NCI-H2227 treated with DMSO at 0.1 percent for 48 hours (cell line): ENCODE measurements at places on chromosomes 13 and 19.
A peak's percentile ranks its signal among the peaks of the same experiment; 100 is the strongest.

DNA sequence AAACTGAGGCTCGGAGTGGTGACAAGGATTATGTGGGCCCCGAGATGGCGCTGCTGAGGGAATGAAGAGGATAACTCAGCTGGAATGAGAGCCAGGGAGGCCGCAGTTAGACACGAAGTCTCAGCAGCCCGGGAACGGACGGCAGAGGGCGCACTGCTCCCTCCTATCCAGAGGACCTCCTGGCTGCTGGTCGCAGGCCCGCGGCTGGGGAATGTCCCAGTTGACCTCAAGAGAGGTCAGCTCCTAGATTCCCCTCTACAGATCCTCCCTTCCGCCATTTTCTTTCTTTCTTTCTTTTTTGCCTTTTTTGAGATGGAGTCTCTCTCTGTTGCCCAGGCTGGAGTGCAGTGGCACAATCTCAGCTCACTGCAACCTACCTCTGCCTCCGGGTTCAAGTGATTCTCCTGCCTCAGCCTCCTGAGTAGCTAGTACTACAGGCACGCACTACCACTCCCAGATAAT is 24.1 kb upstream of the ASPDH start:
- peak; percentile 29 for DNase-seq

DNA sequence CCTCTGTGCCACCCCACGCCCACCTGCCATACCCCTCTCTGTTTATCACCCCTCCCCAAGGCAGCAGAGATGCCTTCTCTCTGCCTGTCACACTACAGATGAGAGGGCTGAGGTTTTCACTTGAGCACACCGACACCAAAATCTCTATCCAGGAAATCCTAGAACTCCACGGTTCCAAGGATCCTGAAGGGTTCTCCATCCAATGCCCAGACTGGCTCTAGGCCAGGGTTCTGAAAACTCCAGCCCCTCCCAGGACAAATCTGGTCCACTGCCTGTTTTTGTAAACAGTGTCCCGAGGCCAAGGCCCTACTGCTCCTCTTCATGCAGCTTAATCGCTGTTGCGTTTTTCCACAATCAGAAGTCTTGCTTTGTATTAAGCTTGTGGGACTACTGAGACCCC is 20.1 kb downstream of the TLE2 start:
- no peak for DNase-seq

DNA sequence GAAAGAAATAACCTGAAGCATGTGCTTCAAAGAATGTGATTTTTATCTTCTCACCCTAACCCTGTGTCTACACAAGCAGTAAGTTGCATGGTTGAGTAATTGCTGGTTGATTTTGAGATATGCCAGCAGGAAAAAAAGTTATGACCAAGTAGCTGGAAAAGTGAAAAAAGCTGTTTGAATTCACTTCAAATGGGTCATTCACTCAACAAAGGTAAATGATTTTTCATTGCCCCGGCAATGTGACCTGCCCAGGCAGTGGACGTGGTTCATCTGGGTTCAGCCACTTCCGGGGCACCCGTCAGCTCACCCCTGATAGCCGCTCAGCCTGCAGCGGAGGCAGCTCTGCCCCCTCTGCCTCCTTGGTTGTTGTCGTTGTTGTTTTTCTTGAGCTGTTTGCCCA is 18.5 kb downstream of the TNFRSF19 start:
- no peak for DNase-seq

DNA sequence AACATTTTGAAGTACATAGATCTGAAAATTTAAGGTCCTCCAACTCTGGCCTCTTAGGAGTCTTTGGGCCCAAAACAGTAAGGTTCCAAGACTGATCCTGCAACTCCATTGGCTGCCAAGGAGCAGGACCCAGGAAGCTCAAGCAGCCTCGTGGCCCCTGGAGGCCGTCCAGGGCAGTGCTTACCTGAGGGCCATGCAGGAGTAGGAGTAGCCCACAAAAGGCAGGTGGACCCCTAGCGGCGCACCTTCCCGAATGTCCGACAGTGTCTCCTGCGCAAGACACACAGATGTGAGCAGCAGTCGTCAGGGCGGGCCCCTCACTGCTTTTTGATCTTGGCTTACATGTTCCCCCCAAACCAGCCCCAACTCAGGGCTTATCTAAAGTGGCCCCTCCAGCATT is 5.7 kb upstream of the SIX5 start:
- no peak for DNase-seq

DNA sequence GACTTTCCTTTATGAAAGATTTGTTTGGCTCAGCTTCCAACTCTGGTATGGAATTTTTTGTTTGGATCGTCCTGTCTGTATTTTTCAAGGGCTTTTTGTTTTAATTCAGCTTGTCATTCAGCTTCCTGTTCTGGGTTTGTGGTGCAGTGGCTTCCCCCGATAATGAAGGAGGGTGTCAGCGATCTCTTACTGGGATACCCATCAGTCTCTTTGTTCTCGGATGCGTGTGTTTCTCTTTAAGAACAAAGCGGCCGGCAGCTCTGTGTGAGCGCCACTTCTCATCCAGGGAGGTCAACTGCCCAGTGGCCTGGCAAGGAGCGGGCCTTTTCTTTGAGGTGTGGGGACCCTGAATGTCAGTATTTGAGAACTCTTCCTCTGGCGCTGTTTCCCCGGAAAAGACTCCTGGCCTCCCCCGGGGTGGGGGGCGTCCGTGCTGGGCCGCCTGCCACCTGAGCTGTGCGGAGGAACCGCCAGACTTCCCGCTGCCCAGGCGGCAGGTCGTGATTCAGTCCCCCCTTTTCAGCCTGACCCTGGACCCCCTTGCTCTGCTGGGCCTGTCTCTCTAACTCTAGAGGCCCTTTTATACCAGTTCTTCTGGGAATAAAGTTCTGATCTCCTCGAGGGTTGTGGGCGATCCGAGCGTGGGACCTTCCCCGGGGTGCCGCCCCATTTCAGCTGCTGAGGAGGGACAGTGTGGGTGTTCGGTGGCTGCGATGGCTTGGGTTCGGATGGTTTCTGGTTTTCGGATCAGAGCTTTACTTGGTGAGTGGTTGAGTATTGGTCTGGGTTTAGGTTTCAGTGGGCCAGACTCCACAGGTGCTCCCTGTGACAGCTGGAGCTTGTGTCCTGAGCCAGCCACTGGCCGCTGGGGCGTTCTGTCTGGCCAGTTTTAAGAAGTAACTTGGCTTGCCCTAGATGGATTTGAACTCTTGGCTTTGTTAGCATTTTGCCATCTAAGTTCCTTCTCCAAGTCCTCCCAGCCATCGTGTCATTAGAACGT is 3.4 kb downstream of the SF3A2 start:
- DNase-seq: no peak

GRCh38 chr19:5978606-5979552 is 939 bp upstream of the RANBP3 start:
- no peak for DNase-seq

- no peak for DNase-seq
These were observed 26.8 kb upstream of the TINCR start for GRCh38 chr19:5594521-5594950.

DNA sequence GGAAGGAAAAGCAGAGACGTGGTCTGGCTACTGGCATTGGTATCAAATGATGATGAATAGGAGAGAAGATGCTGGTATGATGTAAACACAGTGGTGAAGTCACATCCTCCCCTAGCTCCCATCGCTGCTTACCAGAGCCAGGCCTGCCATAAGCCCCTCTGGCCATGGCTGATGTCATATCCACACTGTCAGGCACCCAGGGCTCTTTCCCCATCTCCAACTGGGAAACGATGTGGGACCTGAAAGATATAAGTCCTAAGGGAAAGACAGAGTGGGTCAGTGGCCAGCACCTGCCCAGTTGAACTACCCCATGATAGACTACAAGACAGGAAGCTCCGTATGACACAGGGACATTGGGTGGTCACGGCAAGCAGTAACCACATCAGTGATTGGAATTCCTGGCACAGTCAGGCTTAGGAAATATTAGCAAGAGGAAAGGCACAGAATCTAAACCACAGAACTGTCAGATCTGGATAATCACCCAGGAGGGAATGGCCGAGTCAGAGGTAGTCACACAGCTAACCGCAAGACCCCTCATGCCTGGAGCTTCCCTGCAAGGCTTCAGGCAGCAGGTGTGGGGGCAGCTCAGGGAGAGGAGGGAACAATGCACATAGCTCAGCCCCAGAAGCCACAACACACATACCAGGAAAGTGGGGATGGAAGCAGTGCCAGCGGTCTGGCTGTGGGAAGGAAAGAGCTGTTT is 3.8 kb downstream of the ZNF792 start:
- no peak for DNase-seq

DNA sequence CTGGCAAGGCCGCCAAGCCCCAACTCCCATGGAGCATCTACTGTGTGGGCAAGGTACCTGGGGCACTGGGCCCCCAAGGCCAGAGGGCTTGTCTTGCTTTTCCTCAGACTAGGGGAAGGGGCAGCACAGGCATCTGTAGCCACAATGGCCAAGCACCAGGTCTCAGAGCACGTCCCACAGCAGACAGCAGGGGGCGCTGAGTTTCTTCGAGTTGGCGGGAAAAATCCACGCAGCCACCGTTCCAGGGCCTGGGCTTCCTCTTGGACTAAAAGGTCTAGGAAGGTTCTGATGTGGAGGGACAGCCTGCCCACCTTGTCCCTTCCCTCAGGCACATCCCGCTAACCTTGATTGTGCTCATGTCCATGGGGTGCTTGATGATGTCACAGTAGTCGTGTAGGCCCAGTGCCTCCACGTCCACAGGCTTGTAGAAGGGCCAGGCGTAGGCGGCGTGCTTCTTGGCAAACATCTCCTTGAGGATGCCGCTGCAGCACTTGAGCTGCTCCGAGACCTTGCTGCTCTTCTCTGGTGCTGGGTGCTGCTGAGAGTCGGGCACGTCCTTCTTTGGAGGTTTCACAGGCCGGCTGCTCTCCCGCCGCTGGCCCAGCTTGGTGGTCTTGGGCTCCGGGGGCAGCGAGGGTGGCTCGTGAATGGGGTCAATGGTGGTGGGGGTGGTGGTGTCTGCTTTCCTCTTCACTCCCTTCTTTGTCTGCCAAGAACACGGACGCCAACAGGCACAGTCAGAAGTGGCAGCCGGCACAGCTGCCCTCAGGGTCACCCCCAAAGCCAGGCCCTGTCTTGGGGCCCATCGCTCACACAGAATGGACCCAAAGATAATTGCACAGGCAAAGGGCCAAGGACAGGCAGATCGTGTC is 32.0 kb upstream of the EPHX3 start:
- no peak for DNase-seq

- no peak for DNase-seq
These were observed 5.3 kb upstream of the DOCK9 start for GRCh38 chr13:98983182-98983581.

- DNase-seq: no peak
These were observed 70.7 kb upstream of the TSHZ3 start for GRCh38 chr19:31419871-31420445.

DNA sequence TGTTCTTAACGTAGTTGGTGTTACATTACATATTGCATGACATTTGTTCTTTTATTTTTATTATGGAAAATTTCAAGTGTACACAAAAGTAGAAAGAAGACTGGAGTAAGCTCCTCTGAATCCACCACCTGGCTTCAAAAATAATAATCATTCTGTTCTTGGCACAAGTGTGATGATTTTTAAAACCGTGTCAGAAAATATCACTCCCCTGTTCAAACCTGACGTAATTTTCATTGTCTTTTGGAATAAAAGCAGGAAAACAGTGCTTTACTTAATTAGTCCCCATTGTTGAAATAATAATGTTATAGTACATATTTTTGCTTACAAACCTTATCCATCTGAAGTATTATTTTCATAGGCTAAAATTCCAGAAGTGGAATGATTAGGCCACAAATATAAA is 41.3 kb upstream of the SCEL start:
- no peak for DNase-seq

GRCh38 chr13:46289260-46289955 is 77.7 kb downstream of the LRRC63 start:
- no peak for DNase-seq

- no peak for DNase-seq
These were observed 232.7 kb downstream of the TUBA3C start for GRCh38 chr13:18948664-18949488.

- no peak for DNase-seq
These were observed 467.8 kb upstream of the ARGLU1 start for GRCh38 chr13:107035778-107036177.

DNA sequence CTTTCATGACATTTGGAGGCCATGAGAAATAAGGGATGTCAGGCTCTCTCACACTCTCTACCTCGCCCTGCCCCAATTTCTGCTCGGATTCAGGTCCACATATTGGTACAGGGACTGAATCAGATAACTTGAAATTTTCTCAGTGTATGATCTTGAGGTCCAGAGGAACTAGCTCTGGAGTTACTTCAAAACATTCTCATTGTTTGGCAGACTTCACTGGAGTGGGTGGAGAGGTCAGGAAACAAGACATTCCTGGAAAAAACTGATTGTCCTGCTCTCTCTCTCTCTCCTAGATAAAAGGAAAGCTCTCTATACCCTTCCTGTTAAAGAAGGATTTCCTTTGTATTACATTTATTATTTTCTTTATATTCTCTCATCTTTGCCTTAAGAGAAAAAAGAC is 428.1 kb upstream of the DACH1 start:
- no peak for DNase-seq

- DNase-seq: no peak
These were observed 42.2 kb upstream of the VSTM2B start for GRCh38 chr19:29483641-29483920.

GRCh38 chr13:110229905-110230563 is 76.9 kb downstream of the COL4A1 start:
- no peak for DNase-seq

- DNase-seq: no peak
These were observed 16.1 kb upstream of the MADCAM1 start for GRCh38 chr19:480016-480855.

DNA sequence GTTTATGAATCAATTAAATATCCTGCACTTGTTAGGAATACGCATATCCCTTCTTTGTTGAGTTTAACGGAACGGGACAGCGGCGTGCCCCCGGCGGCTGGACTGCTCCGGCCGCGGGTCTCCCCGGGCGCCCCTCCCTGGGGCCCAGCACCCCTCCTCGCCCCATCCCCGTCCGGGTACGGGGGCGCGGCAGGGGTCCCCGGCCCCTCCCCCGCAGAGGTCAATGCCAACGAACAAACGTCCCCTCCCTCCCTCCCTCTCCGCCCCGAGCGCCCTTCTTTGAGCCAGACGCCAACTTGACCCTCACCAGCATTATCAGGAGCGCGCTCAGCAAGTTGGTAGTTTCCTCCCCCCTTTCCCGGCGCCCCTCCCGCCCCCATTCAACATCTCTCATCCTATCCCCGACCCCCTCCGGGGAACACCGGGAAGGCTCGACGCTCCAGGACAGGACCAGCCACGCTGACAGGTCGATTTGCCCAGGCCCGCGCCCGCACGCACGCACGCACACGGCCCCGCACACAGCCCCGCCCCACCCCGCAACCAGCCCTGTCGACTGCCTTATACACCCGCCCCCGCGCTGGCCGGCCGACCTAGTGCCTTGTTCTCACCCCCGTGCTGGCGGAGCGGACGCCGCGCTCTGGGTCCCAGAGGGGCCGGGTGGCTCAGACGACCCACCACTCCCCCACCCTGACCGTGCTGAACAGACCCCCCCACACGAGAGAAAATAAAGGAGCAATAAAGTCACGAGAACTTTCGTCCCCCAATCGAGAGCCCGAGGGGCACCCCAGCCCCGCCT is 5.0 kb downstream of the LYL1 start:
- no peak for DNase-seq

GRCh38 chr19:48804496-48804895 is 6.3 kb downstream of the BCAT2 start:
- DNase-seq: no peak

GRCh38 chr19:33302974-33303790 is 848 bp upstream of the CEBPA start:
- DNase-seq: peak; percentile 79

GRCh38 chr19:51319649-51320279 is 8.3 kb downstream of the IGLON5 start:
- no peak for DNase-seq

- DNase-seq: peak; percentile 13
These were observed 51.1 kb upstream of the ZNRF4 start for GRCh38 chr19:5403968-5404640.

GRCh38 chr19:39405261-39405957 is 1.2 kb upstream of the ZFP36 start:
- no peak for DNase-seq
